ENCODE measurements at places on chromosomes 2 and 18.

- no peak for DNase-seq
Measured at GRCh38 chr2:181281206-181281832, 175.9 kb upstream of the ITGA4 start.

- DNase-seq, result no peak
Measured at GRCh38 chr2:65778137-65778536, 345.7 kb upstream of the SPRED2 start.

- no peak for DNase-seq
Measured at GRCh38 chr2:53770264-53770663, 2.7 kb downstream of the CHAC2 start.

DNA sequence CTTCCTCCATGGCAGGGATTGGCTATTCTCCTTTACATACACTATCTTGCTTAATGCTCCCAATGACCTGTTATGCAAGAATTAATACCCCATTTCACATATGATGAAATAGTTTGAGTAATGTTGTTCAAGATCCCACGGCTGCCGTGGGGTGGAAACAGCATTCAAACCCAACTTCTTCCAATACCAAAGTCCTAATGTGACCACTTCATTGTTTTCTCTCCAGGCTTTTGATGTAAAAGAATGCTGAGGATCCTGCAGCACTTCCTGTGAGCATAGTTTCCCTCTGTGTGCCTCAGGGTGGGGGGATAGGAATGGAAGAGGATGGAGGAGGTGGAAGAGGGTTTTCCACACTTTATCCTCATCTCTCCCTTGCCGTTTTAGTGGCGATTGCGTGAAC is 199.4 kb downstream of the IRS1 start:
- DNase-seq, result no peak
